ENCODE measurements at places on chromosomes 13 and 19.
A peak's percentile ranks its signal among the peaks of the same experiment; 100 is the strongest.

- DNase-seq = no peak
Observed at GRCh38 chr13:54232700-54233099, 1204.1 kb downstream of the OLFM4 start.

DNA sequence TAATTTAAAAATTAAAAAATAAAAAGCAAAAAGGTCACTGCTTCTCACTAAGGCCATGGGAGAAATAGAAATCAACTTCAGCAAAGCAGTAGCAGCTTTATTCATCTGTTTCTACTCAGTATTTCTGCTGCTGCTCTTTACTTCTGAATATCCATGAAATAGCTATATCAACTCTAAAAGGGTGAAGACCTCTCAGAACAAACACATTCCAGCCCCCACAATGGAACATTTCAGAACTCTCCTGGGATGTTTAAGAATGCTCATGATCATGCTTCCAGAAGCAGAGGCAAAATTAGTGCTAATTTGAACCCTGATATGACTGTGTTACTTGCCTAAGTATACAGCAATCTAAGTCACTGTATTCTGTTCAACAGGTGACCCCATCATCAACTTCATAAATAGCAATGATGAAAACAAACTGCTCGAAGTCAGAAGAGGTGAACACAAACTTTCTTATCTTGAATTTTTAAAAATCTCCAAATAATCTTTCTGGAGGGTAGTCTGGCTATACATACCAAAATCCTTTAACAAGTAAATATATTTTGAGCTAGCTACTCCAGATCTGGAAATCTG, 29.6 kb upstream of the DOCK9 start:
- DNase-seq = no peak

DNA sequence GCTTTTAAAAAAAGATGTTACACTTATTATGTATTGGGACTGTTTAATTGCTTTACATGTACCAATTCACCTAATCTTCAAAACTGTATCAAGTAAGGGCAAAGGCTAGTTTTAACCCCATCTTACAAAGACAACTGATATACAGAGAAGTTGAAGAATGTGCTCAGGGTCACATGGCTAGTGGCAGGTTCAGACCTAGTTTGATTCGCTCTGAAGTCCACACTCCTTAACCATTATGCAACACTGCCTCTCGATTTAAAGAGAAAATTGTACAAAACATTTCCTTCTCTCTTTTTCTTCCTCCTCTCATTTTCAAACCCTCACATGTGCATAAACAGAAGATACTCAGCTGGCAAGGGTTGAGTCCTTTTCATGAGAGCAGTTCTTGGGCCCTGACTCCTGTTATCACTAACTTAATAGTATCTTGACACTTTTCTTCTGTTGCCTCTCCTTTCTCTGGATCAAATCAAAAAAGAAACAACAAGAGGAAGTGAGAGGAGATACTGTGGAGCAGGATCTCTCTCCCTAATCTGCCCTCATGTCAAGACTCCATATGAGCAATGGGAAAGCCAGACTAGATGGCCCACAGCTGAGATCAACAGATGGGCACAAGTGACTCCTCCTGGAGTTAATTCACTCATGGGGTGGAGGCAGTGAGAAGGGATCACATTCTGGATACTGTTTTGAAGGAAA, 19.0 kb upstream of the N4BP2L1 start:
- no peak for DNase-seq

- DNase-seq = no peak
Observed at GRCh38 chr13:35720290-35720689, 243.8 kb upstream of the MAB21L1 start.

- no peak for DNase-seq
Observed at GRCh38 chr13:54742984-54743383, 1714.4 kb downstream of the OLFM4 start.

GRCh38 chr13:94660695-94661326, 51.5 kb downstream of the SOX21 start:
- peak; percentile 38 for DNase-seq
